ENCODE measurements at places on chromosomes 11 and 22. TPM values are rescaled to one million over a fixed set of nuclear protein-coding genes. Genes with fewer than 3 reads are reported as not detected.

OR8G5 gene
- not detected for total RNA-seq

POU2AF1 gene
- total RNA-seq = not detected

CPT1B gene
- total RNA-seq = 18.9 TPM

KLHDC7B gene
- 0.02 TPM for total RNA-seq

OR5P2 gene
- not detected for total RNA-seq

IL18 gene
- 74.9 TPM for total RNA-seq

MUC6 gene
- not detected for total RNA-seq

OR5A1 gene
- not detected for total RNA-seq

FXYD2 gene
- total RNA-seq = 21.4 TPM

ANO5 gene
- 1.2 TPM for total RNA-seq

FAM168A gene
- 10.2 TPM for total RNA-seq

OTOG gene
- total RNA-seq = not detected

DYNC2H1 gene
- total RNA-seq = 5.8 TPM

RAC2 gene
- total RNA-seq = not detected

TENM4 gene
- 0.14 TPM for total RNA-seq

TBX1 gene
- total RNA-seq = 5.7 TPM

Measured in A549 treated with ZK216348 at 1 μM for 4 hours (cell line).